ENCODE measurements at places on chromosomes 16 and 17. TPM values are rescaled to one million over a fixed set of nuclear protein-coding genes. Genes with fewer than 3 reads are reported as not detected.

Gene LDHD
- total RNA-seq = 10.1 TPM

Gene EEF2KMT
- 15.7 TPM for total RNA-seq

DNA sequence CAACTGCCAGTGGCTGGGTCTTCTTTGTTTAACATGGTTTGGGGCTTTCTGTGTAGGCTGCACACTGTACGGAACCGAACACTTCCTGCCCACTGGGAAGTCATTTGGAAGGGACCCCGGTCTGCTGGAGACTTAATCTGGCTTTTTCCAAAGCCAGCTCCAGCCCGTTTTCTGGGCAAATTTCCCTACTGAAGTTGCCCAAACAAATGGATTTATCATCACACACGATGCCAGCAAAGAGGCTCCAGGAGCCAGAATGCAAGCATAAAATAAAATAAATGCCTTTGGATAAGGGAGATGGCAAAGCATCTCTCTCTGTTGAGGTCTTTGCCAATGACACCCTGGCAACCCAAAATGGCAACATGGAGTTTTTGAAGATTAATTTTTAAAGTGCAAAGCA, 259.9 kb upstream of the IRX3 start:
- H3K27me3 ChIP-seq = no peaks in the 10 kb centered on the region
- H3K4me3 ChIP-seq = no peak overlapping the region
- no peak for DNase-seq
- no peaks in the 10 kb centered on the region for H3K36me3 ChIP-seq
- H3K27ac ChIP-seq = no peak overlapping the region

GRCh38 chr17:8226536-8227237, 16.3 kb upstream of the AURKB start:
- H3K36me3 ChIP-seq = no peaks in the 10 kb centered on the region
- peak overlapping the region; percentile 74 for H3K27ac ChIP-seq
- H3K4me1 ChIP-seq = peaks cover 24% of the 10 kb centered on the region
- peak overlapping the region; percentile 35 for H3K4me3 ChIP-seq
- no peak for DNase-seq
- no peaks in the 10 kb centered on the region for H3K27me3 ChIP-seq

DNA sequence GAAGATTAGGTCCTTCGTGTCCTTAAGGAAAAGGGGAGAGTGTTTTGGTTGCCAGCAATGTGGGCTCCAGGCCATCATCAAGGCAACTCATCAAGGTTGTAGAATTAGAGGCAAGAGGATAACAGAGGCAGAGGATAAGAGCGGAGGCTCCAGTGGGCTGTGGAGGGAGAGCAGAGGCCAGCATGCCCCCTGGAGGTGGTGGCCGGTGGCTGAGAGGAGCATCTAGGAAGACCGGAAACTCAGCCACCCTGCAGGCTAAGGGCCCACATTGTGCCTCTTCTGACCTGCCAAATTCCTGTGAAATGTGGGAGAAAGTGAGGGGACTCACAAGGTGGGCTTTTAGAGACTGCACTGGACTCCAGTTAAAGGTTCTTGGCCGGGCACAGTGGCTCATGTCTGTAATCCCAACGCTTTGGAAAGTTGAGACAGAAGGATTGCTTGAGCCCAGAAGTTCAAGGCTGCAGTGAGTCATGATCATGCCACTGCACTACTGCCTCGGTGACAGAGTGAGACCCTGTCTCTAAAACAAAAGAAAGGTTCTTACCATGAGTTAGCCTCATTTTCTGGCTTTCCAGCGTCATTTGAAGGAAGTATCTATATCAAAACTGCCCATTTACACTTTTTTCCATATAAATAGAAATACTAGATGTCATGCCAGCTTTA, 62.7 kb upstream of the ADORA2B start:
- H3K36me3 ChIP-seq = no peaks in the 10 kb centered on the region
- DNase-seq = no peak
- H3K4me1 ChIP-seq = no peaks in the 10 kb centered on the region
- H3K27me3 ChIP-seq = no peaks in the 10 kb centered on the region
- no peak overlapping the region for H3K4me3 ChIP-seq

DNA sequence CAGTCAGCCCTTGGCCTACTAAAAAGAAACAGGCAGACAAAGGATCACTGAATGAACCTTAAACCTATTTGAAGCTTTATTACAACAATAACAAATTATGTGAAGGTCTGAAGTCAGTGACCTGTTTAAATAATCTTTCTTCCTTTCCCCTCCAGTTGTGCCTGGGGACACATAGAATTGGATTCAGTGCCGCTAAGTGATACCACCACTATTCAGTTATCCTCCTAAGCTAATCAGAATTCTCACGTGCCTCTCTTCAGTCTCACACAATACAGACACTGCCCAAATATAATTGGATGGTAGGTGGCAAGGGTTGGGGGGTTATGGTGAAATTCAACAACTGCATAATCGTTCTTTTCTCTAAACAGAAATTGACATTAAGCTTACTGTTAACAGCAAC, 11.4 kb downstream of the TXNDC11 start:
- H3K4me3 ChIP-seq = no peak overlapping the region
- H3K4me1 ChIP-seq = peaks cover 11% of the 10 kb centered on the region
- no peaks in the 10 kb centered on the region for H3K36me3 ChIP-seq
- DNase-seq = no peak
- H3K27ac ChIP-seq = no peak overlapping the region

GRCh38 chr16:11170201-11170600, 85.8 kb downstream of the SOCS1 start:
- H3K27me3 ChIP-seq = no peaks in the 10 kb centered on the region
- no peak overlapping the region for H3K4me3 ChIP-seq
- H3K27ac ChIP-seq = no peak overlapping the region
- no peaks in the 10 kb centered on the region for H3K4me1 ChIP-seq

GRCh38 chr17:51275381-51275780, 15.0 kb downstream of the UTP18 start:
- no peaks in the 10 kb centered on the region for H3K4me1 ChIP-seq
- H3K4me3 ChIP-seq = no peak overlapping the region
- H3K36me3 ChIP-seq = no peaks in the 10 kb centered on the region
- no peak overlapping the region for H3K27ac ChIP-seq
- no peak for DNase-seq

GRCh38 chr17:58088624-58089023, 5.4 kb downstream of the DYNLL2 start:
- H3K36me3 ChIP-seq = peaks cover 59% of the 10 kb centered on the region
- peaks cover 44% of the 10 kb centered on the region for H3K4me1 ChIP-seq
- H3K27ac ChIP-seq = no peak overlapping the region
- no peaks in the 10 kb centered on the region for H3K27me3 ChIP-seq
- no peak overlapping the region for H3K4me3 ChIP-seq

DNA sequence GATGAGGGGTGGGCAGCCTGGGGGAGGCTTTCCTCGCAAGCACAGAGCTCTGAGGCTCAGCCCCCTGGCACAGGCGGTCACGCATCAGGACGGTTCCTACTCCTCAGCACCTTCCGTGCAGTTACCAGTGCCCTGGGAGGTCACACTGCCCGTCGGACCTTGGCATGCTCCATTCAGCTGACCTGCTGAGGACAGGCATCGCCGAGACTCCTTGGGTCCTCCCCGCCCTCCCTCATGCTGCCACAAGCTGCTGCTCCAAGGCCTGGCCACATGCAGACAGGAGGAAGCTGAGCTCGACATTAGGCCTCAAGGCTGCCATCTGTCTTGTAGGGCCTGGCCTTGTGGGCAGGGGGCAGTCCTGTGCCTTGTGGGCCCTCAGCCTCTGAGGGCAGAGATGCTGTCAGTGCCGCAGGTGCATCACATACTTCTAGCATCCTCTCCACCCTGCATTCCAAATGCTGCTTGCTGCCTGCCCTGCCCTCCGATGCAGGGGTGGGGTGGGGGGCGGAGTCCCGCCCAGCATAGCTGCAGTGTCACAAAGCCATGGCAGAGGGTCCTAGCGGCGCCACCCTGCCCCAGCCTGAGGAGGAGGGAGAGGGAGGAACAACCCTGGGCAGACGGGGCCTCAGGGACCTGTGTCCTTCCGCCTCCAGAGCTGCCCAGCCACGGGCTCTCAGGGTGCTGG, 9.3 kb downstream of the C16orf90 start:
- H3K36me3 ChIP-seq = peaks cover 58% of the 10 kb centered on the region
- DNase-seq = no peak
- H3K4me3 ChIP-seq = no peak overlapping the region
- H3K27ac ChIP-seq = no peak overlapping the region
